CD4-positive, alpha-beta T cell treated with Interleukin-1 beta for 1 hour (primary cell): ENCODE measurements at places on chromosomes 11 and 22.

DNA sequence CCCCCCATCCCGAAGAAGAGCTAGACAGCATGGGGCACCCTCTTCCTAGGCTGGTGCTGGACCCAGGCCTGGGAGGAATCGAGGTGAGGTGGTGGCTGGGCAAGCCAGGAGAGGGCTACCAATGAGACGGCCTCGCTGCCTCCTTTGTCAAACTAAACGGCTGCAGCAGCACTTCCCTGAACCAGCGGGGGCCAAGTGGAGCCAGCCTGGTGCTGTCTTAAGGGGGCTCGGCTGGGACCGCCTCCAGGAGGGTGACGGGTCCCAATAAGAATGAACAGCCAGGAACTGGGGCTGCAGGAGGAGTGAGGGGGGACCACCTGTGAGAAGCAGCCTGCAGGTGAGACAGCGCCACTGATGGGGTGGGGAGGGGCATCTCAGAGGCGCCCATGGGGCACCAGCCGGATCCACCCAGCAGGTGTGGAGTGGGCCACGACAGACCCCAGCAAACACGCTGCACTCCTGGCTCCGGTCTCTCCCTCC, 17.1 kb downstream of the IFT27 start:
- no peak for DNase-seq

GRCh38 chr22:50274311-50274710, 4.1 kb upstream of the MAPK11 start:
- peak; percentile 51 for DNase-seq

- no peak for DNase-seq
These were observed 157.7 kb downstream of the DBX1 start for GRCh38 chr11:20002312-20003216.

GRCh38 chr22:35589071-35589755, 27.9 kb downstream of the MB start:
- no peak for DNase-seq

DNA sequence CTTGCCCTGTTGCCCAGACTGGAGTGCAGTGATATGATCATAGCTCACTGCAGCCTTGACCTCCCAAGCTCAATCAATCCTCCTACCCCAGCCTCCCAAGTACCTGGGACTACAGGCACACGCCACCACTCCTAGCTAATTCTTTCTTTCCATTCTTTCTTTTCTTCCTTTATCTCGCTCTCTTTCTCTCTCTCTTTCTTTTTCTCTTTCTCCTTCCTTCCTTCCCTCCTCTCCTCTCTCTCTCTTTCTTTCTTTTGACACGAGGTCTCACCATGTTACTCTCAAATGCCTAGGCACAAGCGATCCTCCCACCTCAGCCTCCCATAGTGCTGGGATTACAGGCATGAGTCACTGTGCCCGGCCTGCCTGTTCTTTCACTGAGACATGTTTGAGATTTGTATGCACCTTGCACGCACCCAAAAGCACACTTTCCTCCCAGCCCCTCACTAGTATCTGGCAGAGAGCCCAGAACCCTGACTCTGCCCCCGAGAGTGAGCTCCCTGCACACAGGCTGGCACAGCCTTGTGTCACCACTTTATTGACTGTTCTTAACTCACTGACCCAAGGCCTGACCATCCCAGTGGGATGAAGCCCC, 56.8 kb downstream of the CD6 start:
- DNase-seq: peak; percentile 44

DNA sequence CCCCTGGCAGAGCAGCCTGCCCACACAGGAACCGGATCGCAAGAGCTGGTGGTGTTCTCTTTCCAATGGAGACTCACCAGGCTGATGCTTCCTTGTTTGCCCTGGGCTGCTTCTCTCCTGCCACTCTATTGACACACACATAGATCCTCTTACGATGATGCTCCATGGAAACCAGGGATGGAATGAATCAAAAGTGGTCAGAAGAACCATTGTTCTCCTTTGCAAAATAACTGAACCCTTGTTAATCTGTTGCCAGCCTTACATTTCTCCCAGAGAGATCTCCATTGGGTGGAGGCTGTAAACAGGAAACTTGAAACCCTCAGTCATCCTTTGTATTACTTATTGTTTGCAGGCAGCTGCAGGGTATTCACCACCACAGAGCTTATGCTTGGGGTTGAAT, 24.6 kb upstream of the LDLRAD3 start:
- no peak for DNase-seq

DNA sequence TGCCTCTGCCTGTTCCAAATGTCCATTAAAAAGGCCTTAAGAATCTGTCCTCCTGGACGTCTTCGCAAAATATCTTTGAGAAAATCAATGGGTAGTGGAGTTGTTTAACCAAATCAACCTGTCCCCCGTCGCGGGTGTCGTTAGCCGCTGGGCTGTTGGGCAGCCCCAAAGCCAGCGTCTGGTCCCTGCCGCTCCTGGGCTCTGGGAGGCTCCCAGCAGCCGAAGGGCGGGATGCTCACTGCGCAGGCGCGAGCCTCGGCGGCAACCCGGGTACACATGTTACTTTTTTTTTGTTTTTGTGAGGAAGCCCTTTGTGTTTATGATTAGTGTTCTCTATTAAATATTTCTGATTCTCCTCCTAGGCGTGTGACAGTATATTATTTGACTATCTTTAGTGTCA, 12.6 kb downstream of the MMP10 start:
- no peak for DNase-seq

- no peak for DNase-seq
These were observed 667 bp downstream of the ACCS start for GRCh38 chr11:44066732-44067141.

DNA sequence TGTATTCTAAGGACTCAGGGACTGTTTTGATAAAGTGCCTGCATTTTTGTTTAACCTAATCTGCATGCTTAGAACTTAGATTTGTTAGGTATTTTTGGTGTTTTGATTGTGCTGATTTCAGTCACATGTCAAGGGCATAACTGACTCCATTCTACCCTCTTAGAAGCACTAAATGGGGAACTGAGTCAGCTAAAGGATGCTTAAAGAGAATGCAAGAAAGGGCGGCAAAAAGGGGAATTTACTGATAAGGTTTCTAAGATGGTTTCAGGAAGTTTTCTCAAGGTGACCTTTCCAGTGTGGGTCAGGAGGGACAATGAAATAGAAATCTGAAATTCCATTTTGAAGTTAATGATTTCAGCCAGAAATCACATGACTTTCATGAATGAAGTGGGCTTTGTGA, 43.0 kb downstream of the MMP20 start:
- DNase-seq: no peak

DNA sequence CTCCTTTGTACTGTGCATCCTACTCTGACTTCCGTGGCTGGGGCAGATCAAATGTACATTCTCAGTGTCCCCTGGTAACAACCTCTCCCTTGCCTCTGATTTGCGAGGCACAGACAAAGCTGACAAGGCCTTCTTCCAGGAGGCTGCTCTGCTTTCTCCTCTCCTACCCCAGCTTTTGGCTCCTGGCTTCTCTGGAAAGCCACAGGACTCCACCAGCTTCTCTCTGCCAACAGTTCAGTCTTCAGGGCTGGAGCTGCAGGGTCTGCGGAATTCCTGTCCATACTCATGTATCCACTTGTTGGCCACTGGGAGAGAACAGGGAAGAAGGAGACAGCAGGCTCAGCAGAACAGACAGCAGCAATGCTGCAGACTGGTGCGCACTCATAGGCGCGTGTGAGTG, 44.4 kb downstream of the P4HA3 start:
- no peak for DNase-seq

DNA sequence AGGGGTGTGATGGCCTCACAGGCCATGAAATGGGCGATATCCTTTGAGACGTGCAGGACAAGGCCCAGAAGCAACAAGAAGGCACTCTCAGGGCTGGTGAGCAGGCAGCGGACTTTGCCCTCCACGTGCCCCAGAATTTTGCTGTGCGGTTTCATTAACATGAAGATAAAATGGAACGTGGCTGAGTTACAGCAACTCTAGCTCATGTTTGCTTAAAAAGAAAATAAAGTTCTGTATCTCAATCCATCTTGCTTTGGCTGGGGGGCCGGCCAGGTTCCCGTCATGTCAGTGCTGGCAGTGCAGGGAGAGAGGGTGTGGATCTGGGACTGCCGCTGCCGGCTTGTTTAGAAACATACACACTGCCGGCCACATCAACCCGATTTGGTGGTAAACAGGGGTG, 370.1 kb downstream of the OPCML start:
- no peak for DNase-seq

GRCh38 chr11:66285250-66285947, 3.5 kb downstream of the YIF1A start:
- DNase-seq: no peak

GRCh38 chr22:28882545-28882877, 861 bp upstream of the ZNRF3 start:
- DNase-seq: no peak

GRCh38 chr11:27392278-27393114, 29.5 kb upstream of the CCDC34 start:
- no peak for DNase-seq

GRCh38 chr22:35561796-35562526, 21.3 kb downstream of the RASD2 start:
- DNase-seq: no peak

DNA sequence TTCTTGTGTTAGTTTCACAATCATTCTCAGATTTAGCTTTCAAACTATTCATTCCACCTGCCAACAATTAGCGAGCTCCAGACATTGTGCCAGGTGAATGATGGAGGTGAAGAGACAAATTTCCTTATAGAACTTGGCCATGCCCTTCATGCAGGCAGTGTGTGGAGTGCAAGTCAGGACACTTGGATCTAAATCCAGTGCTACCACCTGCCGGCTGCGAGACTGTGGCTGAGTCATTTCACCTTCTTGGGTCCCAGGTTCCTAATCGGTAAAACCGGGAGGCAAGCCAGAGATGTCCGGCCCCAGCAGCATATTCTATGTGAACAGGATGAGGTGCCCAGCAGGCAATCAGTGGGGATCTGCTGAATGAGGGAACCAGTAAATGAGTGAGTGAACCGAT, 18.6 kb upstream of the EHF start:
- no peak for DNase-seq

GRCh38 chr11:20031155-20032001, 128.9 kb downstream of the DBX1 start:
- DNase-seq: no peak

GRCh38 chr11:120385110-120385509, 48.9 kb downstream of the ARHGEF12 start:
- no peak for DNase-seq

DNA sequence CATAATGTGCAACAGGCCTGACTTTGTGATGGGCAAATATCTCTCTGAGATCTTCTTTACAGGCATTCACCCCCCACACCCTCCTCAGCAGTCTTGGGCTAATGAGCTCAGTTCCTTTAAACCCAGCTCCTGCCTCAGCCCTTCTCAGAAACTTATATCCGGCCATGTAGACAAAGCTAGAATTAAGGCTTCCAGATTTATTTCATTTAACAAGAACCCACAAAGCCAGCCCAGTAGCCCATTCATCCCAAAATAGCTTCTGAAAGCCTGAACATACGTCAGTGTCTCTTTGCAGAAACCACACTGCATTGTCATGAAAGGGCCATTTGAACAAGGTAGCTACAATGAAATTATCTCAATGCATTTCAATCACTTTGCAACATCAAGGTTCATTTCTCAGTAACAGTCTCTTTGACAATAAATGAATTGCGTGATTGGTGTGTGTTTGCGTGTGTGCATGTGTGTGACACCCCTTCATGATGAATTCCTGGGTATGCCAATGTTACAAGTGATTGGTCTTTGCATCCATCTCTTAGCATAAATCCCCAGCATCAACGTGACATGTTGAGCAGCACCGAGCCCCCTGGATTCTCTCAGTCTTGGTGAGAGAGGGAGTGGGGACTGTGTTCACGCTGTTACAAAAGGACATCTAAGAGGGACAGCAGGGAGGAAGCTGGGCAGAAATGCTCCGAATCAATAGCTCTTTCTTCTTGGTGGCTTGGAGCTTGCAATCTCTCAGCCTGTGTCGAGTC, 299.6 kb downstream of the KIRREL3 start:
- DNase-seq: no peak

DNA sequence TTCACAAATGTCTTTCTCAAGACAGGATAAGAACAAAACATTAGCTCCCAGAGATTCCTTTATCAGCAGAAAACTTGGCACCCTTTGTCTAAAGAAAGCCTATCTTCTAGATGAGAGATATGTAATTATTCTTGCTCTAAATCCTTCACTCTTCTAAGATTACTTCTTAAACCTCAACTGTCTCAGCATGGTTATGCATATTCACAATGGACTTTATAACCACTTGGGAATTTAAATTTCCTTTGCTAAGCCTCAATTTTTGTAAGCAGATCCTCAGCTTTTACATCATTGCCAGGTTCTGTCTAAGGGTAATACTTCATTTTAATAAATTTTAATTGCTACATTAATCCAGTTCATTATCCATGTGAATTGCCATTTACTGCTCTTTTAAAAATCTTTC, 433.6 kb upstream of the DDI1 start:
- no peak for DNase-seq

DNA sequence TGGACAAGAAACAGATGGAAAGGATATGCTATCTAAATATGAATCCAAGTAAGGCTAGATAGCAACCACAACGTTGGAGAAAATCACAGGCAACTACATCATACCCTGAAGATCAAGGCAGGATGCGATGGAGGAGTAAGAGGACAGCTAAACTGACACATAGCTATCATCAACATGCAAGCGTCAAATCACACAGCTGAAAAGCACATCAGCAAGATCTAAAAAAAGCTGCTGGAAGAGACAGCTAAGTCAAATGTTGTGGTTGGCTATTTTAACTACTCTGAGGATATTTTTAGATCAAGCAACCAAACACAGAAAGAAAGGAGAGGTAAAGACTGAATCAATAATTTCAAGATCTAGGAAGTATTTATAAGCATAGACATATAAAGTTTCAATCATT, 466.9 kb downstream of the BRD1 start:
- DNase-seq: no peak

- DNase-seq: no peak
These were observed 511 bp downstream of the DGKZ start for GRCh38 chr11:46347637-46348311.

DNA sequence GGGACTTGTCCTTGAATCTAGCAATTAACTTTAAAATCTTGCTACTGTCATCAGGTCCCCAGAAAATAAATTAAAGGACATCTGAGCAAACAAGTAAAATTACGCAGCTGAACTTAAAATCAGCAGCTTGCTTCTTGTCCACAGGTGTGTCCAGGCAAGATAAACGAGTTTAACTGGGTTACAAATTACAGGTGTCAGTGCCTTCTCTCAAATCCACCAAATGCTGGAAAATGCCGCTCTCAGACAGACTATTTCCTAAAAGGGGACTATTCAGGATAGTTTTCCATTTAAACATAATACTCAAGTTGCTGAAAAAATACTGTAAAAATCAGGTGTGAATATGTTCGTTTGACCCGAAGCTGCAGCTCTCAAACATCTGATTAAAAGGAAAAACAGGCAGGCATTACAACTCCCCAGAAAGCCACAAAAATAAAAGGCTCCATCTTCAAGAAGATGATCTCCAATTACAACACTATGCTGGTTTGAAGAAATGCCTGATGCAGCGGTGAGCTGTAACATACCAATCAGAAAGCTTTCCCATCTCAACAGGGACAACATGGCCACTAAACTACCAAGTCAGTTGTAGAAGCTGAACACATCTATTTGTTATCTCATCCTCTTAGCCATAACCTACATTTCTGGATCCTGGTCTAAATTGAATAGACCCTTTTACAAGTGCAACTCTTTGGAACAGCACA, 82.1 kb downstream of the CADM1 start:
- no peak for DNase-seq

- DNase-seq: no peak
These were observed 102.9 kb upstream of the GAL start for GRCh38 chr11:68581439-68581838.

- no peak for DNase-seq
These were observed 142.5 kb upstream of the TEAD1 start for GRCh38 chr11:12531681-12532080.

GRCh38 chr11:117647872-117648271, 149.1 kb downstream of the DSCAML1 start:
- no peak for DNase-seq
